GM20000 (cell line): ENCODE measurements at places on chromosomes 7 and 10.
A peak's percentile ranks its signal among the peaks of the same experiment; 100 is the strongest.

DNA sequence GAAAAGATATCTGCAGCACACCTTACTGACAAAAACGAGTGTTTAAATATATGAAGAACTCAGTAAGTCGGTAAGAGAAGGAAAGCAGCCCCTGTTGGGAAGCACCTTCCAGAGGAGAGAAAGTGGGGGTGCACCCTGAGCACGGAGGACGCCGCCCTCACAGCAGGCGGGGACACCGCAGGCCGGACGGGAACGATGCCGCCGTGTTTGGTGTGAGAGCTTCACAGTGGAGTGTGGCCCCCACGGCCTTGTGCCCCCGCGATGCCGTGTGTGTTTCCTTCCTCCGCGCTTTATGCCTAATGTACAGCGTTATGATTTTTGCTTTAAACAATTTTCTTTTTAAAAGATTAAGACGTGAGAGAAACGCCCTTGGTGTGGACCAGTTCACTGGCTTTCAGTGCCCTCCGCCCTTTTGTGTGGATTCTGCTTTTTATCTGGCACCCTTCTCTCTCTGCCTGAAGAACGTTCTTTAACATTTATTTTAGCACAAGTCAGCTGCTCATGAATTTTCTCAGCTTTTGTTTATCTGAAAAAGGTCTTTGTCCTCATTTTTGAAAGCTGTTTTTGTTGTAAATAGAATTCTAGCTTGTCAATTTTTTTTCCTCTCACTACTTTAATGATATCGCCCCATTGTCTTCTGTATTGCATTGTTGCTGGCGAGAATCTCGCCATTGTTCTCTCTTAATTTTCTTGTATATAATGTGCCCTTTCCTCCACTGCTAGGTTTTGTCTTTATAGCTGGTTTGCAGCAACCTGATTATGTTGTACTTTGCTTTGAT lies 110.7 kb downstream of the INPP5A start:
- DNase-seq, result no peak

GRCh38 chr10:130495891-130496636 lies 359.9 kb downstream of the GLRX3 start:
- DNase-seq, result no peak

DNA sequence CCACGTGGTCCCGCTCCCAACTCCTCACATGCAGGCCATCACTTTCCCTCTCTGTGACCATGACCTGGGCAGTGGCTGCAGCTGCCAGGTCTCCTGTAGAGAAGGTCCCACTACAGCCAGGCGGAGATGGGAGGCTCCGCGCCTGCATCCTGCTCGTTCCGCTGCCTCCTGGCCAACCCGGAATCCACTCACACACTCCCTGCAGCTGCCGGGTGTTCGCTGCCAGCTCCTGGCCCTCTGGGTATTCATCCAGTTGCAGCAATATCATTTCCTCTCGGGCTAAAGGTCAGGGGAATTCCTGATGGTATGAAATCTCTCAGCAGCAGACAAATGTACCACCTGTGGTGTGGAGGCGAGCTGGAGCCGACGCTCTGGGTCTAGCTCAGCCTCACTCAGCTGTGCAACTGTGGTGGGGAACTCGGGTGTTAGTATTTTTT lies 65.7 kb downstream of the TLL2 start:
- peak; percentile 44 for DNase-seq

DNA sequence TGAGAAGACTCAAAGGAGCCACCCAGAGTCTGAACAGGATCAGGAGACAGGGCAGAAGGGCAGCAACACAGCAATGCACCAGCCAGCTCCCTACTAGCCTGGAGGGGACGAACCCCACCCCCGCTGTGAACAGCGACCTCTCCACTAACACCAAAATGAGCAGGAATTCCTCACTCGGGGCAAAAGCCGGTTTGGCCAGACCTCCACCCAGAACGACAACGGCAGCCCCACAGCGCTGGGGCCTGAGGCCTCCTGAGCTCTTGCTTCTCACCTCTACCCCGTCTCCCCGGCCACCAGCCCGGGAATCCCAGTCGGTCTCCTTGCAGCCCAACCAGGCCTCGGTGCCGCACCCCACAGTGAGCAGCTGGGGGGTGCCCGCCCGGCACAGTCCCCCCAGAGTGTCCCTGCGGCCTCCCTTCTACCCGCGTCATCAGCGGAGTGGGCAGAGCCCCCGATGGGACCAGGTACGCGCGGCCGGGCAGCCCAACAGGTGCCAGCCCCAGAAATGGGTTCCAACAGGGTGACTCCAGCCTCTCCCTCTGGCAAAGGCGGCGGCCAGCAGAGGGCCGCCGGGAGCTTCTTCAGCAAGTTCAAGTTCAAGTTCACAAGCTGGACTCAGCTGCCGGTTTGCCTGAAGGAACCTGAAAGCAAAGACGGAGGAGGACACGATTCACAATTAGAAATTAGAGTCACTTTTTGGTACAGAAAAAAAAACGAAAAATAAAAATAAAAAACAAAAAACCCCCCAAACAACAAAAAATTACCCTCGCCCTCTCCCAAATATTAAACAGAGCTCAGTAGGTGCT lies 129.0 kb downstream of the MARCHF5 start:
- DNase-seq, result peak; percentile 38

DNA sequence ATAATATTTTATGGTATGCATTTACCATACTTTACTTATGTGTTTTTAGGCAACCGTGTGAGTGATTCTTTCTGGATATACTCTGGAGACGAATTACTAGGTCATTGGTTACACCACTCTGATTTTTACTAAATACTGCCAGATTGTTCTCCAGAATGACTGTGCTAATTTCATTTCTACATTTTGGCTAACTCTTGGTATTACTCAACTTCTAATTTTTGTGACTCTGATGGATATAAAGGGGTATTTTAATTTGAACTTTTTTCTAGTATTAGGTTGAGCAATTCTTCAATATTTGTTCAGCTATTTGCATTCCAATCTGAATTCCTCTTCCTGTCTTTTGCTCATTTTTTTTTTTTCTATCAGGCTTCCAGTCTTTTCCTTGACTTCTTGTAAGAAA lies 223.6 kb downstream of the MDFIC start:
- DNase-seq, result no peak

- DNase-seq, result no peak
Observed at GRCh38 chr7:20963556-20964280, 177.0 kb upstream of the SP8 start.

GRCh38 chr10:61542596-61542995 lies 89.4 kb upstream of the TMEM26 start:
- no peak for DNase-seq

GRCh38 chr10:15395935-15396334 lies 24.8 kb upstream of the FAM171A1 start:
- no peak for DNase-seq

DNA sequence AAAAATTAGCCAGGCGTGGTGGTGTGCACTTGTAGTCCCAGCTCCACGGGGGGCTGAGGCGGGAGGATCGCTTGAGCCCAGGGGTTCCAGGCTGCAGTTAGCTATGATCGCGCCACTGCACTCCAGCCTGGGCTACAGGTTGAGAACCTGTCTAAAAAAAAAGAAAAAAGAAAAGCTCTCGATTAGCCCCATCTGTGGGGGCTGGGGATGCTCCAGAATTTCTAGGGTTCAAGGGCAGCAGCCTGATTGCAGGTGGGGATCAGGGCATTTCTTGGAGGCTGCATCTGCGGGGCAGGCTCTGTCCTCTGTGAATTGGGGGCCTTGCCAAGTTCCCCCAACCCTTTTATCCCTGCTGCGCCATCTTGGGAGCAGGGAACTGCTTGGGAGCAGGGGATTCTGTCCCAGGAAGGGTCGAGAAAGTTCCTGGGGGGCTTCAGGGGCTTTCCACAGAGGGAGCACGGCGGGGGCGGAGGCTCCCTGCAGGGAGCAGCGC lies 651 bp upstream of the ARPC1A start:
- no peak for DNase-seq

DNA sequence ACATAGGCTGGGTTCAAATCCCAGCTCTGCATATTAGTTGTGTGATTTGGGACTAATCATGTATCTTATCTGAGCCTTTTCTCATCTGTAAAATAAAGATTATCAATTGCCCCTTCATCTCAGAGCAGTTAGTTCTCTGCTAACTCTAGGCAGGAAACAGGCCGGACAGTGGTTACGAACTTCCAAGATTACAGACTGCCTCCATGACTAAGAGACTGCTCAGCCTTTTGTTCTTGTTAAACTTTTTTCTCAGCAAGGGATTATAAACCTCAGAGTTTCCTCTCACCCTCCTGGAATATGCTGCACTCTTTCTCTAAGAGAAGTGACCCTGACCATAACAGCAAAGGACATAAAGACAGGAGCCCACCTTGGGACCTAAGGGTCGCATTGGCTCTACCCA lies 52.5 kb upstream of the NFKB2 start:
- DNase-seq, result no peak

GRCh38 chr7:24419077-24419476 lies 135.1 kb downstream of the NPY start:
- no peak for DNase-seq

DNA sequence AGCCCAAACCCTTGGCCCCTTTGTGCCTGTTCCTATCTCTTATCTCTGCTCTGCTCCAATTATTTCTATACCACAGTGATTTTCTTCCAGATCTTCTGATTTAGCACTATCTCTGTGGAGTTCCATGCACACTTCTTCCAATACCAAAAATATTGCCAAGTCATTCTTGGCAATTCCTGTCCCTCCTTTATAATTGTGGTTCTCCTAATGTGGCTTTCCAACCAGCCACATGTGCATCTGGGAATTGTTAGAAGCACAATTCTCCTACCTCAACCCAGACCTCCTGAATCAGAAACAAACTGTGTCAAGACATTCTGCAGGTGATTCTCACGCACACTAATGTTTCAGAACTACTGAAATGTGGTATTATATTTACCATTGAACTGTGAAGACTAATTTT lies 447.8 kb upstream of the IGFBP3 start:
- DNase-seq, result no peak

- DNase-seq, result no peak
Observed at GRCh38 chr10:72552857-72553256, 73.0 kb downstream of the MICU1 start.

GRCh38 chr7:114087653-114088469 lies 169.1 kb upstream of the PPP1R3A start:
- peak; percentile 17 for DNase-seq

DNA sequence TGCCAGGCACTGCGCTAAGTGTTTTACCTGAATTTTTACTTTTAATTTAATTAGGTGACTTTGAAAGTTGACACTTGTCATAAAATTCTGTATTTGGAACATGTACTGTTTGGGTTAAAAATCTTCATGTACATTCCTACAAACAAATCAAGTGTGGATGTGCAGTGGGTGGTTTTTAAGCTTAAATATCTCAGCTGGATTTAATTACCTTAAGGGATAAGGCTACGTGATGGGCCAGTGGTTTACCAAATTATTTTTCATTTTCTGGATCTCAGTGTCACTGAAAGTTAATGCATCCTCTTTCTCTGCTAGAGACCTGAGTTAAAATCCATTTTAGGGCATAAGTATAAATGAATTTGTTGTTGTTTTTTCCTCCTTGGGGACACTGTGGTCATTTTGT lies 51.1 kb downstream of the EXOC4 start:
- DNase-seq, result no peak

DNA sequence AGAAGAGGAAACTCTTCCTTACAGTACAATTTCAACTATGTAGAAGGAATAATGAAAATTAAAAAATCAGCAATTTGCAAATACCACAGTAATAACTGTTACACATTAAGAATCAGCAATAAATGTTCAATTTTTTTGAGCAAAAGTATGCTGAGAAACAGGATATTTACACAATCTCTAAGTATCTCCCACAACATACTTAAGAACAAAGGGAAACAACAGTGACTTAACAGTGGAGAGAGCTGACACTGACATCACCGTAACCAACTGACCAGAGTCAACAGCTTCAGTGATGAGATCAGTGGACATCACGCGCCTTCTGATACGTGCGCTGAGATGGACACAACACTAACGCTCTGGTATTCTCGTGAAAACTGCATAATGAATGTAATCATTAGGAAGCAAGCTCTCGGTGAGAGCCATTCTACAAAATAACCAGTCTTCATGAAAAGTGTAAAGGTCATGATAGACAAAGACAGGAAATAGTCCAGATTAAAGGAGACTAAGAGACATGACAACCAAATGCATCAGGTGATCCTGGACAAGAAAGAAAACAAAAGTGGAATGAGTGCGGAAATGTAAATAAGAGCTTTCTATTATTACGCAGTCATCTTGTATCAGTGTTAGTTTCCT lies 82.6 kb downstream of the PIP4K2A start:
- DNase-seq, result no peak

DNA sequence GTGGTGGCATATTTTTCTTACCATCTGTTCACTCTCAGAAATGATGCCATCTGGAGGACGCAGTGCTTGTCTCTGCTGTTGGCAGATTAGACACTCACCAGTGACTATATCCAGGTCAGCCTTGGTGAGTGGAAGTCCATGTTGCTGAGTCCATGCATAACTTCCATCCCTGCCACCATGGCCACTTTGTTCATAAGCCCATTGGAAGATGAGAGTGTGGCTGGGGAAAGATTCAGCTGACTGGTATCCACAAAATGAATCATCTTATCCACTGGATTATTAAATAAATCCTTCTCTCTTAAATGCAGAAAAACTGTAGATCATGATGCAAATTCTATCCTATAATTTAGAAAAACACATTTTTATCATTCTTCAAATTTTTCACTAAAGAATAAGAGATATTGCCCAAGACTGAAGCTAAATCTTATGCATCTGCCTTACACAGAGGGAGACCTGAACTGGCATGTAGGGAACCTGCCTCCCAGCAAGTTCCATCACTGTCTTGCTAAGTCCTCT lies 726.9 kb downstream of the TNS3 start:
- no peak for DNase-seq

GRCh38 chr7:105209870-105210269 lies 178.9 kb downstream of the SRPK2 start:
- DNase-seq, result no peak

DNA sequence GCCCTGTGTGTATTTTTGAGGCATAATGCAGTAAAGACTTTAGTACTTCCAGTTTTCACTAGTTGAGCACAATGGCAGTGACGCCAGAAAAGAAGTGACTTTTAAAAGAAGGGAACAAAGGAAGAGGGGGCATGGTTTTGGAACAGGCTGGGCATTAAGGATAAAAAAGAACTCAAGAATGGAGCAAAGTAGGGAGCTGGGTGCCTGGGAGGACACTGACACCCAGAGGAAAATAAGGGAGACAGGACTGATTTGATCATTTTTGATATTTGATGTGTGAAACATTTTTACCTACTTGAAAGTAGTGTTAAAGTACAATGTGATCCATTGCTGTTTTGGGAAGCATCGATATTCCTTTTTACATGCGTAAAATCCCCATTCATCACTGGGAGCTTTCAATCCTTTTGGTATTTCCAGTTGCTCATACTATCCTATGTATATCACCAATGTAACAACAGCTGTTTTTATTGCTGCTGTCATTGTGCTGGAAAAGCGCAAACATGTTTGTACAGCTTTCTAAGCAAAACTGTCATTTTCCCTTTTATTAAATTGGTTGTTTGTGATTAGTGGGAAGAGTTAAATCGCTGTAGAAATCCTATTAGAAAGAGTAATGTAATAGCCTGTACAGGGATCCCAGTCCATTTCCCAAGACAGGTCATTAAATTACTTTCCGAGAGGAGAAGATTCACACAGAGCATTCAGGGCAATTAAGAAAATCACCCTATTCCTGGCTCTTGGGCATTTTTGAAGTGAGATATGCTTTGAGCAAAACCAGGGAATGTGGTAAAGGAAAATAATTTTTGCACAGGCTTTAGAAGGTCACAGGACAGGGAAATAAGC lies 85.2 kb downstream of the ADAM12 start:
- no peak for DNase-seq

GRCh38 chr10:29734962-29735627 lies 100.3 kb upstream of the SVIL start:
- DNase-seq, result peak; percentile 78
